HFF-Myc (cell line): ENCODE measurements at places on chromosomes 3 and 15.

GRCh38 chr3:194323785-194324735, 27.1 kb downstream of the CPN2 start:
- DNase-seq, result peak; percentile 53

DNA sequence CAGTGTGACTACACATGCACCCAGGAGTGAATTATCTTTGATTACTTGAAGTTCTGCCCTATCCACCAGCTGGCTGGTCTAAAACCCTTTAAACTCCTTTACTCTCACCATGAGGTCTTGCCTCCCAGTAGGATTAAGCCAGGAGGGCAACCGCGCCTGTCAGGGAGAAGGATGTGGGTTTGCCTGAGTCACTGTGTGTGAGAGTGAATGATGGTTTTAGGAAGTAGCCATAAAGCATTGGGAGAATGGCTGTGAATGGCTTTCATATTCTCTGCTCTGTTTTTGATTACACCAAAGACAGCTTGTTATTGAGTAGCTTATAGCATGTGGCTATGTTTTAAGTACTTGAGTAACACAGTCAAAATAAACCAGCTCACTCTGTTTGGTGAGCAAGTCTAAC, 637.7 kb upstream of the TBL1XR1 start:
- DNase-seq, result peak; percentile 96

DNA sequence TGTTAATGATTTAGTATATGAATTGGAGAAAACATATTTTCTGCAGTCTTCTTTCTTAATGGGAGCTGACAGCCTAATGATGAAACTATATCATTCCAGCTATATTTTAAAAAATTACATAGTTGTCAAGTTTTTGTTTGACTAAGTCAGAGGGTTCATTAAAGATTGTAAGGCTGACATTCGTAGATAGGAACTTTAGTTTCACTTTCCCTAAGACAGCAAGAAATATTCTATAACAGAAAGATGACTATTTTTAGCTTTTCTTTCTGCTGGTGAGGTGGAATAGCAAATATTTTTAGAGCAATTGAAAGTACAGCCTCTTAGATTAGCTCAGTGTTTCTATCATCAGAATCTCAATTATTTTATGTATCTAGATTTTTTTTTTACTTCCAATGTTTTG, 60.2 kb downstream of the PIAS1 start:
- DNase-seq, result no peak

DNA sequence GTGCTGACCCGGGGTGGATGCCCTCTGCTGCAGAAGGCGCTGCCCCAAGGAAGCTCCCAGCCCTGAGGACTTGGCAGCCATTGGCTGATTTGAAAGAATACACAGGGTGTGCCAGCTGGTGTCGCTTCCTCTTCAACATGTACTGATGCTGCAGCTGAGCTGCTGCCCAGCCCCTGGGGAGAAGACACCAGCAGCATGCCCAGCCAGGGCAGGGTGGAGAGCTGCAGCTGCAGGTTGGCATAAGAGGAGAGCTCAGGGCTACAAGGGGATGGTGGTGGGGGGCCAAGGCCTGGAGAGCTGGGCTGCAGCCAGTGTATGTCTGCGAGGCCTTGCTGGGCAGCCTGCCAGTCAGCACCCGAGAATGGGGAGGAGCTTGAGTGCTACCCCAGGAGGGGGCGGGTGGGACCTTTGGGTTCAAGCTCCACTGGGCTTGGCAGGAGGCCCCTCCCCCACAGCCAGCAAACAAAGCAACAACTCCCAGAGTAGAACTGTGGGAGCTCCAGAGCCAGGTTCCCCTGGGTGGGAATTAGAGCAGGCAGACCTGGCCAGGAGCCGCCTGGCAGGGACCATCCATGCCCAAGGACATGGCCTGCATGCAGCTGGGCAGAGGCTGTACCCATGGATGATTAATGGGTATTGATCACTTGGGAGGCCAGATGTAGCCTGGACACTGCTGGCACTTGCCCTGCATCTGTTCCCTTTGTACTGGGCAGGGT, 9.2 kb upstream of the SEMA4B start:
- no peak for DNase-seq

- no peak for DNase-seq
Observed at GRCh38 chr15:59867086-59867855, 136.8 kb upstream of the FOXB1 start.

GRCh38 chr3:179929091-179929529, 107.6 kb downstream of the PEX5L start:
- peak; percentile 29 for DNase-seq

DNA sequence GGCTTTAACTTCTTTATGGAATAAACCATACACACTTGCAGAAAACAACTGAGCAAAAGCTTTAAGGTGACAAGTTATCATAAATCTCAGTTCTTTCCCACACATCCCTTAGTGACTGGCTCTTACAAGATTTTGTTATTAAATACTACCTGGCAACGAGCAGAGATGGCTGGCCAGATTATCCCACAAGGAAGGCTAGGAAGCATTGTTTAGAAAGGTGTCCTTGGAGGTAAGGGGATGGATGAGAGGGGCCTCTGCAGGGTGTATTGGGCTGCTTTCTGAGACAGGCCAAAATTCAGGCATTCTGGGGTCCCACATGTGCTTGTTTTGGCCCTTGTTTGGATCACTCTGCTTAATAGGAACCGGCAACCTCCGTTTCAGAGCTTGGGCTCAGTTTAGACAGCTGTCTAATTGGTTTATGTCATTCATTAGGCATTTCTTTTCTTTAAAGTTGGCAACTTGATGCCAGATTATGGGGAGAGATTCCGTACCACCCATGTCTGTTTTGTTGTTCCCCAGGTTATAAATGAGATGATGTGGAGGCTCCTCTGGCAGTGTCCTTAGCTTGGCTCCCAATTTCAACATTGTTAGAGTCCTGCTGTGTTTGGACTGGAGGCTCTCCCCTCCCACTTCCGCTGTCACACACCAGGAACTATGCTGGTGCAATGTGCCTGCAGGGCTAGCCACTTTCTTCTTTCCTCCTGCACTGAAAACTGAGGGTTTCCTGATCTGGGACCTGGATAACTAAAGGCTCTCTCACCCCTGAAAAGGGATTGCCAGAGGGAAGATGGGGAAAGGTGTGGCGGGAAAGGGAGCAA, 121.1 kb downstream of the TPRG1 start:
- no peak for DNase-seq

DNA sequence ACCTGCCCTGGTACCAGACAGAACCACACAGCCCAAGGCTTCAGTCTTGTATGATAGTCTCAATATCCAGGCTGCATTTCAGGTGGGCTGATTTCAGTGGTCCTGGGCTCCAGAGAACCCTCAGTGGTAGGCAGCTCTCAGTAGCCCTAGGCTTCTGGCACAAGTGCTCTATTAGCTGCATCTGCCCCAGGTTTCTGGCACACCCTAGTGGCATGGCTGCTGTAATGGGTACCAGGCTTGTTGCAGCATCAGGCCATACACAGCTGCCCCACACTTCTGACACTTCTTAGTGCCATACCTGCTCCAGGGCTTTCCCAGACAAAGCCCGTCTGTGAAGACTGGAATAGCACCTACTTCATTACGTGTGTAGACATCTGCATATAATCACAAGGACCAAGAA, 1062.2 kb upstream of the EPHA6 start:
- no peak for DNase-seq

DNA sequence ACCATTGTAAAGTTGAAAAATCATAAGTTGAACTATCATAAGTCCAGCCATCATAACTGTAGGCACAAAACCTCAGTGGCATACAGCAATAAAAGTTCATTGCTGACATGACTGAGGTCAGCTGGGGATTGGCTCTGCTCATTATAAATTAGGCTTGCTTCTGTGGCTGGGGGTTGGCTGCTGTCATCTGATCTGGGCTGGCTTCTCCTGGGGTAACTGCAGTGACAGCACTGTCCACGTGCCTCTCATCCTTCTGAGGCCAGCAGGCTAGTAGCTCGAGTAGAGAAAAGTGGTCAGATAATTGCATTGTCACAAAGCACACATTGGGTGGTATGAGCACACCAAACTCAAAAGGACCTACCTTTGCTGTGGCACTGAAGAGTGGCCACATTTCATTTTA, 31.3 kb downstream of the CMTM7 start:
- DNase-seq, result no peak
